ENCODE measurements at places on chromosomes 11 and 22. TPM values are rescaled to one million over a fixed set of nuclear protein-coding genes. Genes with fewer than 3 reads are reported as not detected.

GRCh38 chr11:2310786-2311352, 9.1 kb downstream of the TSPAN32 start:
- no peaks in the 10 kb centered on the region for H3K27me3 ChIP-seq
- DNase-seq, result no peak
- H3K4me3 ChIP-seq, result no peak overlapping the region
- peaks cover 9% of the 10 kb centered on the region for H3K4me1 ChIP-seq
- H3K36me3 ChIP-seq, result no peaks in the 10 kb centered on the region

DNA sequence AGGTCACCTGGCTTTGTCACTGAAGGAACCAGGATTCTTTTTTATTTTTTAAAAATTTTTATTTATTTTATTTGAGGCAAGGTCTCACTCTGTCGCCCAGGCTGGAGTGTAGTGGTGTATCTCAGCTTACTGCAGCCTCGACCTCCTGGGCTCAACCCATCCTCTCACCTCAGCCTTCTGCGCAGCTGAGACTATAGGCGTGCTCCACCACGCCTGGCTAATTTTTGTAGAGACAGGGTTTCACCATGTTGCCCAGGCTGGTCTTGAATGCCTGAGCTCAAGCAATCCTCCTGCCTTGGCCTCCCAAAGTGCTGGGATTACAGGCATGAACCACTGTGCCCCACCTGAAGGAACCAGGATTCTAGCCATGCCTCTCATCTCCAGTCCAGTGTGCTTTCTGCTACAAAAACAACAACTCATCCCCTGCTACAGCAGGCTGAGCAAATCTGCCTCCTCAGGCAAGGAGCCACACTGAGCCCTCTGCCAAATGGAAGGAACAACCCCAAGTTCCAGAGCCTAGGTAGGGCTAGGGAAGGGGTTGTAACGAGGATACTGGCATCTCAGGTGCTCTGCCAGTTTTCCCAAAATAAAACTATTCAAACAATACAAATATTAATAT, 2.6 kb upstream of the PEX26 start:
- no peaks in the 10 kb centered on the region for H3K36me3 ChIP-seq
- no peaks in the 10 kb centered on the region for H3K27me3 ChIP-seq
- H3K4me3 ChIP-seq, result no peak overlapping the region
- no peak for DNase-seq
- no peak overlapping the region for H3K27ac ChIP-seq

DNA sequence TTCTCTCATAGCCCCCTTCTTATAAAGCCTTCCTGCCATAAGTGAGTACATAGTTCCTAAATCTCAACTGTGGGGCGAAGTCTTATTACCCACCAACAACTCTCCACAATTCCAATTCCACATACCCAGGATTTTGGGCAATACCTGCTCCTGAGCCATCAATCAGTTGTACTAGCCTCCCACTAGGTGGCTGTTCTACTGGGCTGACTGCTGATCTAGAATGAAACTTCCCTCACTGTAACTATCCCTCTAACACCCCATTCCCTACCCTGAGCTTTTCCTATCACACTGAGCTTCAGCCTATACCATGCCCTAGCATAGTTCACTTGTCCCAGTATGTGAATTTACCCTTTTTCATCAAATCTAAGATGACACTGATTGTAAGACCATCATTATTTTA, 52.5 kb downstream of the RRAS2 start:
- H3K4me1 ChIP-seq, result peaks cover 7% of the 10 kb centered on the region
- no peak for DNase-seq
- no peak overlapping the region for H3K27ac ChIP-seq
- no peak overlapping the region for H3K4me3 ChIP-seq
- H3K27me3 ChIP-seq, result no peaks in the 10 kb centered on the region

GRCh38 chr11:116111546-116111945, 607.3 kb upstream of the CADM1 start:
- DNase-seq, result no peak
- no peaks in the 10 kb centered on the region for H3K4me1 ChIP-seq
- H3K27ac ChIP-seq, result no peak overlapping the region

- no peak overlapping the region for H3K27ac ChIP-seq
- no peaks in the 10 kb centered on the region for H3K36me3 ChIP-seq
- H3K4me1 ChIP-seq, result no peaks in the 10 kb centered on the region
- H3K27me3 ChIP-seq, result no peaks in the 10 kb centered on the region
- no peak for DNase-seq
Observed at GRCh38 chr11:126385991-126386728, 30.7 kb downstream of the ST3GAL4 start.

GRCh38 chr11:78635814-78636506, 61.3 kb upstream of the NARS2 start:
- no peak overlapping the region for H3K4me3 ChIP-seq
- no peaks in the 10 kb centered on the region for H3K4me1 ChIP-seq
- H3K27ac ChIP-seq, result no peak overlapping the region

DNA sequence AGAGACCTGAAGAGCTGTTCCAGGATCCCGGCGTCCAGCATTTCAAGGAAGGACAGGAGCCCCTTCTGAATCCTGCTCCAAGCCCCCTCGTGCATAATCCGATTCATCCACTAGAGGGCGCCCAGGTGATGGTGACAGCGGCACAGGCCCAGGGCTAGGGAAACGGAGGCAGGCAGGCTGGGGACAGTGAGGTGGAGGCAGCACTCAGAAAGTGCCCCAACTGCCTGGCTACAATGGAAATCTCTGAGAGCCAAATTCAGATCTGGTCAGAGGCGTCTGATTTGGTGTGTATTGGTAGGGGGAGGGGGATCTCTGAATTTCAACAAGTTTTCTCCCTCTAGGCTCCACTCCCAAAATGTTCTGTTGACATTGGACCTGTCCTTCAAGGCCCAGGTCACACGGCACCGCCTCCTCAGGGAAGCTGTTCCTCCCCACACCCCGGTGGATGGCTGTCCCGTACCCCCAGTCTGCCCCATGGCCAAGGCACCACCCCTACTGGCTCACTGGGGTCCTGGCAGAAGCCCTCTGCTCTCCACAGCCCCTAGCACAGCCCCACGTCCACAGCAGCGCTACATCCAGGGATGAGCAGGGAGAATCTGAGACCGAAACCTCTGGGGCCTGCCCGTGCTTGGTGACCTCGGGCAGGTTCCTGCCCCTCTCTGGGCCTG, 142.9 kb downstream of the CRYBB2 start:
- no peaks in the 10 kb centered on the region for H3K4me1 ChIP-seq
- no peak overlapping the region for H3K27ac ChIP-seq
- no peaks in the 10 kb centered on the region for H3K36me3 ChIP-seq
- DNase-seq, result peak; percentile 63

DNA sequence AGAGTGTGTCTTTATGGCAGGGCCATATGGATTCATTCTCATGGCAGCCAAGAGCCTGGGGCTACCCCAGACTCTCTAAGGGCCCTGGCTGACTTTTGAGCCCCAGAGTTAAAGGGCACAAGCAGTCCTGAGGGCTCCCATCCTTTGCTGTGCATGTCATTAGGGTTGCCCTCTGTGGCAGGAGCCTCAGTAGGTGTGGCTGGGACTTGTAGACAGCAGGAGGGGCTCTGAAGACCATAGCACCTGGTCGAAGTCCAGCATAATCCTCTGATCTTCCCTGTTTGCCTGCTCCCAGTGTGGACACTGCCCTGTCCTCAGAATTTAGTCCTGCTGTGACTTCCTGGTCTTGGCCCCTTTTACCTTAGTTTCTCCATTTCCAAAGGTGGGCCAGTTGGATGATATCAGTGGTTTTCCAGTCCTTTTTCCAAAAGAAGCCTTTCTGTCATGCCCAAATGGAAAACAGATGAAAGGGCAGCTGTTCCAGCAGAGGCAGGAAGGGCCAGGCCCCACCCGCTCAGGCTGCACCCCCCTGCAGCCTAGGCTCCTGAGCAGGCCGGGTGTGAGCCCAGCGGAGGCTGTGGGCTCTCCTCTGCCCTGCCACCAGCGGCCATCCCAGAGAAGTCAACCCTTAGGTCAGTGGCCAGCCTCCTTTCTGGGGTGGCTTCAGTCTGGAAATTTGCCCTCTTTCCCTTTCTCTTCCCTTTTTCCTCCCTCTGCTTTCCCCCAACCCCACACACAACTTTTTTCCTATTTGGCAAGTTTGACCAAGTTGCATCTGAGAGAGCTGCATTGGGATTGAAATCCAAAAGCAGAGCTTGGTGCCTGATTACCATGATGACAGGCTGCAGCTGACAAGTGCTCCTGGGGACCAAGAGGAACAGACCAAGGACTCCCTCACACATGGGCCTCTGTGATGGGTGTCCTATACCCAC, 32.8 kb upstream of the SUSD2 start:
- H3K4me3 ChIP-seq, result no peak overlapping the region
- H3K27me3 ChIP-seq, result no peaks in the 10 kb centered on the region
- peaks cover 36% of the 10 kb centered on the region for H3K4me1 ChIP-seq

DNA sequence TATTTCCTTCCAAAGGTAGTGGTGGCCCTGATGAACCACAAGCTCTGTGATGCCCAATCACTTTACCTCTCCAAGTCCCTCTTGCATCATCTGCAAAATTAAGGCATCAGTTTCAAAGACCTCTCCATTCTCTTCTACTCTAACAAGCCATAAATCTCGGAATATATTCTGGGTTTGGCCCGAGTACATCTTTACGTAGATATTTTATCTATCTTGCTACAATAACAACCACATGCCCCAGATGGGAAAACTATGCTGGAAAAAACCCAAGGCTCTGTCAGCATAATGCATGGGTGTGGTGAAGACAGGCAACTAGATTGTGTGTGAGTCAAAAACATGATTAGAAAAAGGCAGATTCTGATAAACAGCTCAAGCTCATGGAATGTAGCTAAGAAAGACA, 228.2 kb upstream of the BLID start:
- H3K4me1 ChIP-seq, result no peaks in the 10 kb centered on the region
- no peak overlapping the region for H3K27ac ChIP-seq
- no peaks in the 10 kb centered on the region for H3K27me3 ChIP-seq
- no peaks in the 10 kb centered on the region for H3K36me3 ChIP-seq

DNA sequence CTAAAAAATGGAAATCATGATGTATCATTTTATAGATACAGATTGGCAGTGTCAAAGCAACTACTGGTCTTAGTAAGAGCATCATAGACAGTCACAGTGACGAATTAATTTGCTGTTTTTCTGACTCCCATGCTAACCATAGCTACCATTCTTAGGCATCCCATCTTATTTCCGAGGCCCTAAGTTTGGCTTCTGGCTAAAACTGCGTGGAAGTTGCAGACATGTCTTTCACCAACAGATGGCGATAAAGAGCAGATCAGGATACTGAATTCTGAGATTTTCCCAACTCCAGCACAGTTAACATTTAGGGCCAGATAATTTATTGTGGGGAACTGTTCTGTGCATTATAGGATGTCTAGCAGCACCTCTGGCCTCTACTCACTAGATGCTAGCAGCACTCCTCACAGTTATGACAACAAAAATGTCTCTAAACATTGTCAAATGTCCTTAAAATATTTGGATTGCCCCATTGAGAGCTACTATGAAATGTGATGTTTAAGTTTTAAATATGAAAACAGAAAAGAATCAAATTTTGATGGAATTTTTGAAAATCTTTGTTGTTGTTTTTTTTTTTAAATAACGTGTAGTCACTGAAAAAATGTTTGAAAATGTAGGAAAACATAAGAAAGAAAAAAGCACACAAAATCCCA, 16.3 kb downstream of the OR2AG2 start:
- no peaks in the 10 kb centered on the region for H3K27me3 ChIP-seq
- no peaks in the 10 kb centered on the region for H3K36me3 ChIP-seq
- DNase-seq, result no peak
- no peak overlapping the region for H3K4me3 ChIP-seq
- peaks cover 7% of the 10 kb centered on the region for H3K4me1 ChIP-seq
- no peak overlapping the region for H3K27ac ChIP-seq

DNA sequence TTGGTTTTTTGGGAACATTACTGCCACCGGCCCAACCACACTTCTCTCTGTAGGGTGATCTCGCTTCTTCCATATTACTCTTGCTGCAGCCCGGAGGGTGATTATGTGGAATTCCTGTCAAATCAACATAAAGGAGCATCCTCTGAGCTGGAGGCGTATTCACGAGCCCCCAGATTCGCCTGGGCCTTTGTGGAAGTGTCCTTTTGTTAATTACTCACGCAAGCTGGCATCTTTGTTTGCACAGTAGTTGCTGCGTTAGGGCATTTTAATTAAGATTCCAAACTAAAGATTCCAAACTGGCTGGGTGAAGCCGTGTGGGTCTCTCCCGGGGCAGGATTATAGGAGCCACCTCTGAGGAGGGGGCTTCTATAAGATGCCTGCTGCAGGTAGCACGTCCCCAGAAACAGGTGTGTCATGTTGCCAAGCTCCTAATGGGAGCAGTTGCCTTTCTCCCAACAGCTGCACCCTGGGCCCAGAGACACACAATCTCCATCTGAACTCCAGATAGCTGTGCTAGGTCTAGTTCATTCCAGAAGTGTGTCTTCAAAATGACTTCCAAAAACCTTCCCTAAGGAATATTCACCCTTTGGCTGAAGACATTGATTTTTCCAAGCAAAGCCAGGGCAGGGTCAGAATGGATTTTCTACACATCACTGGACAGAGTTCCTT, 40.9 kb downstream of the SHISAL1 start:
- no peaks in the 10 kb centered on the region for H3K4me1 ChIP-seq
- no peak overlapping the region for H3K27ac ChIP-seq
- H3K36me3 ChIP-seq, result no peaks in the 10 kb centered on the region
- no peaks in the 10 kb centered on the region for H3K27me3 ChIP-seq
- DNase-seq, result peak; percentile 21
- H3K4me3 ChIP-seq, result no peak overlapping the region

DNA sequence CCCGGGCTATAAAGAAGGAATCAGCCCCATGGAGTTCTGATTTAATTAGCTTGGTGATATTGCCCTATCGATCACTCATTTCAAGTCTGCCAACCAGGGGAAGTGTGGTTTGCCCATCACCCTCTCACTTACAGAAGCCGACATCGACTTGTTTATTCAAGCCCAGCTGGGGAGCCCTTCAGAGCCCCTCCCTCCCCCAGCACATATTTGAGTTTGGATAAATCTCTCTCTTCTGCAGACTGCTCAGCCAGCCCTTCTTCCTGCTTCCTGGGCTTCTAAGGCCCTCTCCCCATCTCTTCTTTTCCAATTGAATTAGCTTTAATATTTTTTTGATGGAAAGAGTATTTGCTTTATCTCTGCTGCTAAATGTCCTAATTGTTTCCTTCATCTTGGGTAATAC, 299.0 kb downstream of the MIAT start:
- DNase-seq, result no peak
- H3K27me3 ChIP-seq, result no peaks in the 10 kb centered on the region
- H3K4me3 ChIP-seq, result no peak overlapping the region
- no peaks in the 10 kb centered on the region for H3K36me3 ChIP-seq
- no peak overlapping the region for H3K27ac ChIP-seq

- H3K27ac ChIP-seq, result no peak overlapping the region
- no peaks in the 10 kb centered on the region for H3K36me3 ChIP-seq
- no peaks in the 10 kb centered on the region for H3K27me3 ChIP-seq
- H3K4me1 ChIP-seq, result no peaks in the 10 kb centered on the region
- no peak overlapping the region for H3K4me3 ChIP-seq
Observed at GRCh38 chr22:48799227-48799970, 1028.3 kb downstream of the BRD1 start.

GRCh38 chr22:37335806-37336199, 53.5 kb downstream of the CYTH4 start:
- no peak overlapping the region for H3K27ac ChIP-seq
- DNase-seq, result no peak
- H3K4me3 ChIP-seq, result no peak overlapping the region
- H3K4me1 ChIP-seq, result no peaks in the 10 kb centered on the region
- H3K27me3 ChIP-seq, result no peaks in the 10 kb centered on the region

DBX1 gene
- polyA plus RNA-seq, result not detected

TMPRSS4 gene
- not detected for polyA plus RNA-seq

ZNF215 gene
- polyA plus RNA-seq, result 1.6 TPM

SLC17A6 gene
- polyA plus RNA-seq, result 4.0 TPM

OR52I1 gene
- not detected for polyA plus RNA-seq

Measured in pancreas (tissue), 10 donors.